ENCODE measurements at places on chromosomes 2 and 18.

DNA sequence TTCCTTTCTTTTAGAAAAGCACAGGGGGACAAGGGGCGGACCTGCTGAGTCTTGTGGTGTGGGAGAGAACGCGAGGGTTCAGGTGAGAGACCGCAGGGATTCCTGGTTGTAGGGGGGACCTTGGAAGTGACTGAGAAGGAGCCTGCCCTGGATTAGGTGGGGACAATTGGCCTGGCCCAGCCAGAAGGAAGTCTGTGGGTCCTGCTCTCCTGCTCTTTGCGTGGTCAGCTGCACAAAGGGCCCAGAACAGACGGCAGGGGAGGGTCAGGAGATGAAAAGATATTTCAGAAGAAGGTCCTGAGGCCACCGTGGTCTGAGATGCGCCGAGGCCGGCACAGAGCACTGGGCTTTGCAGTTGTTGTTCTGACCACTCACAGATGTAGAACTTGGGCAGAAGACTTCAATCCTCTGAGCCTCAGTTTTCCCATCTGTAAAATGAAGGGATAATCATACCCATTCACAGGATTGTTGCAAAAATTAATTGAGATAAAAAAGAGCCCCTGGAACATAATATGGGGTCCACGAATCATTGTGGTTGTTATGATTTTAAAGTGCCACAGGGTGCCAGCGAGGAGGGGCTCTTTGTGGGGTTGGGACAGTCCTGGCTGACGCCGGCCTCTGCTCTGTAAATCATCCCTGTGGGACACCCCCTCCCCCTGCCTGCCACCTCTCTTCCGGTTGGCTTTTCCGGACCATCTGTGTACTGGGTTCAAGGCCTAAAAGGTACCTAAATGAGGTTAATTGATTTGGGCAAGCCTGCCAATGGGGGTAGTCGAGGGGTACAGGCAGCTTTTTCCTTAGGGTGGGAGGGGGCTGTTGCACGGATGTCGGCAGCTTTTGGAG lies 1.8 kb downstream of the LPIN1 start:
- DNase-seq = no peak

GRCh38 chr2:386406-387103 lies 98.7 kb upstream of the ALKAL2 start:
- DNase-seq = no peak

- no peak for DNase-seq
Measured at GRCh38 chr2:141035846-141036420, 1094.9 kb downstream of the LRP1B start.

DNA sequence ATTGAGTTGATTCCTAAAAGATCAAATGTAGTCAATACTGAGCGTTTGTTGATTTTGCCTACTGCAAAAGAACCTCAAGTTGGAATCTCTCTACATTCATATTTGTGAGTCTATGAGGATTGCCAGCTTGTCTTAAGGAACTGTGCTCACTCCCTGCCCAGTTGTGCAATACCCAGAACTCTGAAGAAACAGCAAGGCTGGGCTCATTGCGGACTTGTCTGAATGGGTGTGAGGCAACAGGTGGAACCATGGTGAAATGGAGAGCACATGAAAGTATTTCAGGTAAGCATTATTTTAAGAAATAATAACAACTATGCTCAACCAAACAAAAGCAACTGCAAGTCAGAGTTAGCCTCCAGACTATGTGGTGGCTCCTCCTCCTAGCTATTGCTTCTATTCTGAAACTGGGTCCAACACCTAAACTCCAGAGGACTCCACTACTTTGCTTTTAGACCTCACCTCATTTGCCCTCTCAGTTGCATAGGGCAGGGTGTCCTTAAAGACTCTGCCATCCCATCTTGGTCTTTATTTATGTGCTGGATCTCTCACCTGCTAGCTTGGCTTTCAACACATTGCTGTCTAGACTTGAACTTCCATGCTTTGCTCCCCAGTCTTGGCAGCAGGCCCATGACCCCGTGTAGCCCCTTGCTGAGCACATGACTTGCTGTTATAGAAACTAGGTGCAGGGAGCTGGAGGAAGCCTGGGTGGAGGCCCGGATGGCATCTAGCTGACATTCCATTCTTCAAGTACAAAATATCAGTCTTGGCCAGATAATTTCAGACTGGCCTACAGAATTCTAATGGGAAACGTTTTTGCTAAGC lies 94.8 kb upstream of the ARL5A start:
- no peak for DNase-seq

- no peak for DNase-seq
Measured at GRCh38 chr2:140643761-140644187, 1487.0 kb downstream of the LRP1B start.

GRCh38 chr2:113716291-113716690 lies 40.2 kb downstream of the SLC35F5 start:
- DNase-seq = no peak

DNA sequence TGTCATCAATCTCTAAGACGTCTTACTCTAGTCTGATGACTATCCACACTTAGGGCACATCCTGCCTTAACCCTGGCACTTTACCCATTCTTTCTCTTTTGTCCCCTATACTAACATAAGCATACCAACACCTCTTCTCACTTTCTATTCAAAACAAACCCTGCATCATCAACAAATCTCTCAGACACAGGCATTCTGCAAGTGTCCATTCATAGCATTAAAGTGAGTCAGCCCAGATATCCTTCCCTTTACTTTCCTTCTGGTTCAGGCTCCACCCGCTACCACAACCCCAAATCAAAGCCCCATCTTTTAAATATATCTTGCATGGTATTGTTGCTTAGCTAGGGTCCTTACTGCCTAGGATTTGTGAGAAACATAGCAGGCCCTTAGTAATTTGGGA lies 3.8 kb downstream of the GRB14 start:
- DNase-seq = no peak

- no peak for DNase-seq
Measured at GRCh38 chr18:22020127-22020866, 149.1 kb upstream of the GATA6 start.

GRCh38 chr2:231260442-231261208 lies 62.2 kb downstream of the ARMC9 start:
- DNase-seq = no peak

DNA sequence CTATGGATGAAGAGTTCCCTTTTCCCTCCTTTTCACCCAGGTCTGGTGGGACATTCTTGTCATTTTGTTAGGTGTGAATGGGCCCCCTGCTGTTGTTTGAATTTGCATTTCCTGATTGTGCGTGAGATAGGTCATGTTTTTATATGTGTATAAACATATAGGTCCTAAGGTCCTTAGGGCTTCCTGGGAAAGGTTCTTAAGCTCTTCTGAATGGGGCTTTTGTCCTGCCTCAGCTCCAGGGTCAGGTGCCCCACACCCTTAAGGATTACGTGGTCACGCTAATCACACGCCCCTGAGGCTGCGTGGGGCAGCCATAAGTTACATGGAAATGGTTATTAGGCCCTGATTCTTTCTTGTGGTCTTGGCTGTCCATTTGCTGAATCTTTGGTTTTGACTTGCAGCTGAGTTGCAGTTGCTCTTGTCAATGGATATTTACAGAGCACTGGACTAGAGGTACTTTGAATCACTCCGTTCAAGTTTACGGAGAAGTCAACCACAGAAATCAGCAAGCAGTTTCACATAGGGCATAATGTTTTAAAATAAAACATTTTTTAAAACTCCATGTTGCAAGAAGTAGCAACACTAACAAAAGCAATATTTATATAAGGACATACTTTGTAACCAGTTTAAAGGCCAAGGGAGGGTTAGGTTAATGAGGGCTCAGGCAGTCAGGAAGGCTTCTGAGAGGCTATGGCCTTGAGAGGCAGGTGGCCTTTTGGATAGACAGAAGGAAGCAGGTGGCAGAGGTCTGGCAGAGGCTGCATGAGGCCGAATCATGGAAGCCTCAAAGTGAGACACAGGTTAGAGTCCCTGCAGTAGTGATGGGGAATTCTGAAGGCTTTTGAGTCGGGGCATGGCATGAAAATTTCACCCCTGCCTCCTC lies 24.2 kb downstream of the LIPG start:
- DNase-seq = no peak

DNA sequence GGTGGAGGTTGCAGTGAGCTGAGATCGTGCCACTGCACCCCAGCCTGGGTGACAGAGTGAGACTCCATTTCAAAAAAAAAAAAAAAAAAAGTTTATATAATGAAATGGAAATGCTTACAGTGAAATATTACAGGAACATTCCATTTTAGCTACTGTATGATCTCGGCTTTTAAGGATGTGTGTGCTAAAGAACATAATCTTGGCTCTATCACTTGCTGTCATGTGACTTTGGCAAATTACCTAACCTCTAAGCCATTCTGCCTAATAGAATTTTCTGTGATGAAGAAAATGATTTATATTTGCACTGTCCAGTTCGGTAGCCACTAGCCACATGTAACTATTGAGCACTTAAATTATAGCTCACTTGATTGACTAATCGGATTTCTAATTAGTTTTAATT lies 36.3 kb downstream of the SMAD4 start:
- DNase-seq = no peak

DNA sequence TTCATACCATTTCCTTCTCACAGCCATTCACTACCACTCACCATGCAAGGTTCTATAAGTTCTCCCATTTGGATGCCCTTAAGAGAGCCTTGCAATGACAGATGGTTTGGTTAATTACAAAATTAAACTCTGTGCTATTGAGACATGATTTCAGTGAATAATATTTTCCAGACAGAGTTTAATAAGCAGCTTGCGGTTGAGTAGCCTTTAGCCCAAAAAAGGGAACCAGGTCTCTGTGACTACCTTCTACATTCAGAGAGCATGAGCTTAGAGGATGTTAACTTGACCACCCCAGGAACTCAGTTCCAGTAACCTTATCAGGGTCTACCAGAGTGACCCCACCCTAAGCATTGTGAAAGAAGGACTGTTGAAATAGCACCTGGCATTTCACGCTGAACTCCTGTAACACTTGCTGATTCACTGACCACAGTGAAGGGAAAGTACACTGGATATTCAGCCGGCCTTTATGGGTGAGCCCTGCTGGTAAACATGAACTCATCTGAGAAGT lies 1173.1 kb upstream of the ZEB2 start:
- DNase-seq = no peak

GRCh38 chr2:195044801-195045200 lies 612.2 kb upstream of the SLC39A10 start:
- DNase-seq = no peak

GRCh38 chr2:157789256-157789655 lies 86.9 kb downstream of the ACVR1 start:
- DNase-seq = no peak

DNA sequence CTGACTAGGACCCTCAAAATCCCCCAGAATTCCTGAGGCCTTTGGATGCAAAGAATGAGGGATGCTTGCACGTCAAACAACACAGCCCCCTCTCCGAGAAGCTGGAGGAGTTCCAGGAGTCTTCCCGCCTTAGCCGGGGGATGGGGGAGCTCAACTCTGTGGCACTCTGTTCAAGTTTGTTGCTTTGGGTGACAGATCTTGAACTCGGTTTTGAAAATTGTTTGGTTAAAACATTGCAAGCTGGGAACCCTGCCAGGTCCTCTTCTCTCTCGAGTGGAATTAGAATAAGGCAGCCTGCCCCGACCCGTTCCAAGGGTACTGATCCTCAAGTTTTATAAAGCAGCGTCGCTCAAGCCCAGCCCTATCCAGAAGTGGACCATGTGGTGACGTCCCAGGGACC lies 244.1 kb downstream of the LOXHD1 start:
- no peak for DNase-seq

Data from cerebellar nuclear complex (tissue), 1 donor.